ENCODE measurements at places on chromosomes 4 and X.

DNA sequence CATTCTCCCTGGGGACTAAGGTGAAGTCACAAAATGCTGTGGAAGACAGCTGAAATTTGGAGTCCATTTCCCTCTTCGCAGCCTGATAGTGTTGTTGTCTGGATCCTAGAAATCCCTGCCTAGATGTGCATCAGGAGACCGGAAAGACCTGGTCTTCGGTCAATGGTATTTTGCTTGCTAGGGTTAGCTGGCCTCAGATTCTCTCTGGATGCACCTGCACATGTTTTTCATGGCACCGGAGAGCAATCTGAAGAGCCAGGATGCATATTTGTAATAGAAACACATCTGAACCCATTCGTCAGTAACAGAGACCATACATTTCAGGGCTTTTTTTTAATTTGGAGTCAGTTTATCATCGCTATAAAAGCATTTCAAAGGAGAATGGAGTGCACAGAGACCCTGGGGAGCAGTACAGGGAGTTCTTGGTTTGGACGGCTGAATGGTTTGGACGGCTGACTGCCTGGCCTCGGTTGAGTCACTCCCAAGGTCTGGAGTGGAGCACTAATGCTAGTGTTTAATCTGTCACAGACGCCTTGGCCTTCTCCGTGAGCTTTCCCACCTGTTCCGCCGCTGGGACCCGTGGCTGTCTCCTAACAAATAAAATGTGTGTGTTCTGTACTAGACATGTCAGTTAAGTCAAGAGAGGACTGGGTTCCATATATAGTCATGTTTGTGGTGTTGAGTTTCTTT is 7.5 kb upstream of the PDLIM3 start:
- no peak for DNase-seq

GRCh38 chr4:31051151-31051550 is 331.0 kb downstream of the PCDH7 start:
- DNase-seq = no peak

DNA sequence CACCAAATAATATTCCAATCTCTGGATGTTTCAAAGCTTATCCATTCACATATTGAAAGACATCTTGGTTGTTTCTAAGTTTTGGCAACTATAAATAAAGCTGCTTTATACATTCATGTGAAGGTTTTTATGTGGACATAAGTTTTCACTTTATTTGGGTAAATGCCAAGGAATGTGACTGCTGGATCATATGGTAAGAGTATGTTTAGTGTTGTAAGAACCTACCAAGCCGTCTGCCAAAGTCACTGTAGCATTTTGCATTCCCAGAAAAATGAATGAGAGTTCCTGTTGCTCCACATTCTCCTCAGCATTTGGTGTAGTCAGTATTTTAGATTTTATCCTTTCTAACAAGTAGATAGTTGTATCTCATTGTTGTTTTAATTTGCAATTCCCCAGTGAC is 1047.7 kb downstream of the C4orf33 start:
- DNase-seq = no peak

- no peak for DNase-seq
Measured at GRCh38 chr4:168880072-168880675, 129.9 kb downstream of the CBR4 start.

All from CD4-positive, alpha-beta T cell treated with Interleukin-4 for 1 hour (primary cell).